HFFc6 (cell line): ENCODE measurements at places on chromosomes 11 and 22. TPM values are rescaled to one million over a fixed set of nuclear protein-coding genes. Genes with fewer than 3 reads are reported as not detected.

SERPING1 gene
- 0.19 to 0.37 TPM (median 0.32 TPM) in 3 replicates for total RNA-seq

FGF4 gene
- not detected in 2 replicates for total RNA-seq

KRTAP5-8 gene
- not detected in 3 replicates for total RNA-seq

ARHGAP8 gene
- not detected in 3 replicates for total RNA-seq

CSF2RB gene
- total RNA-seq, result 0.50 to 2.7 TPM (median 0.80 TPM) in 3 replicates

CRYBB2 gene
- total RNA-seq, result 0.30 to 0.51 TPM in 2 of 3 replicates, not detected in the other

ANO1 gene
- not detected in 3 replicates for total RNA-seq

DNA sequence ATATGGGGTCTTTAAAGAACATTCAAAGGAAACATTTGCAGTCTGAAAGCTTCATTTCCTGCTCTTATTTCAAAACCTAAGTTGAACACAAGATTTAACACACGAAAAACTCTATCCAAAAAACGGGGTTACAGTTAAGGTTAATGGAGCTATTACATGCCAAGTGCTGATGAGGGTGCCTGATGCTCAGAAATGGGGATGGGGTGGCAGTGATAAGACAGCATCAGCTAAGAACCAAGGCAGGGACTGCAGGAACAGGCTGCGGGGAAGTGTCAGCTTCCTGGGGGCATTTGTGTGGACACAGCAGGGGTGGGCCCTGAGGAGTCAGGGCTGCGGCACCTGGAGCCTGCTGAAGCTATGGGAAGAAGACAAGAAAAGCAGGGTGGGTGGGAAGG, 12.2 kb downstream of the DGCR2 start:
- no peak for DNase-seq
- H3K4me1 ChIP-seq, result peaks cover 38% of the 10 kb centered on the region
- no peaks in the 10 kb centered on the region; the same call in 1 of the 2 replicates for H3K27me3 ChIP-seq
- H3K4me3 ChIP-seq, result no peak overlapping the region
- no peak overlapping the region; the same call in 1 of the 2 replicates for H3K27ac ChIP-seq

GRCh38 chr11:112316971-112317370, 56.3 kb upstream of the PLET1 start:
- peaks cover 61% of the 10 kb centered on the region for H3K4me1 ChIP-seq
- H3K36me3 ChIP-seq, result peaks cover 20% of the 10 kb centered on the region
- peaks cover 2% of the 10 kb centered on the region; the same call in 1 of the 2 replicates for H3K27me3 ChIP-seq
- H3K27ac ChIP-seq, result peak overlapping the region; percentile 86

- H3K4me3 ChIP-seq, result no peak overlapping the region
- H3K4me1 ChIP-seq, result peaks cover 14% of the 10 kb centered on the region
- H3K36me3 ChIP-seq, result peaks cover 11% of the 10 kb centered on the region
- no peak overlapping the region for H3K27ac ChIP-seq
- no peaks in the 10 kb centered on the region for H3K27me3 ChIP-seq
- no peak for DNase-seq
These were observed 23.6 kb downstream of the NPAT start for GRCh38 chr11:108198833-108199232.

GRCh38 chr22:48600681-48601080, 1227.0 kb downstream of the BRD1 start:
- no peaks in the 10 kb centered on the region; the same call in none of the 2 replicates for H3K27me3 ChIP-seq
- no peaks in the 10 kb centered on the region for H3K4me1 ChIP-seq
- DNase-seq, result no peak
- H3K36me3 ChIP-seq, result peaks cover 14% of the 10 kb centered on the region
- H3K4me3 ChIP-seq, result no peak overlapping the region

DNA sequence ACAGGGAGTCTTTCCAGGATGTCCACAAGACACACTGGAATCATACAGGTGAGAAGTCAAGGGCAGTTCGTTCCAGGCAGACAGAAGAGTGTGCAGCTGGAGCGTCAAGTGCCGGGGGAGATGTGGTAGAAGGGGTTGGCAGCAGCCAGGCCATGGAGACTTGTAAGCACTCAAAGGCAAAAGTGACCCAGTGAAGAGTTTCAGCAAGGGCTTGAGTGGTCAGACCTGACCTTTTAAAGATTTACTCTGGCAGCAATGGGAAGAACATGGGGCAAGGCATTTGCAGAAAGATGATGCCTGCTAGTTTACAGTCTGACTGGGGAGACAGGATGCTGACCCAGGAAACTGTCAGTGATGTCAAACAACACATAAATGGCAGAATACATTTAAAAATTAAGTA, 29.0 kb downstream of the P4HA3 start:
- H3K4me1 ChIP-seq, result peaks cover 24% of the 10 kb centered on the region
- no peaks in the 10 kb centered on the region; the same call in 1 of the 2 replicates for H3K27me3 ChIP-seq
- no peak for DNase-seq
- no peaks in the 10 kb centered on the region for H3K36me3 ChIP-seq
- H3K27ac ChIP-seq, result no peak overlapping the region

GRCh38 chr11:74256378-74257133, 54.9 kb downstream of the P4HA3 start:
- peaks cover 3% of the 10 kb centered on the region; the same call in 1 of the 2 replicates for H3K27me3 ChIP-seq
- H3K4me1 ChIP-seq, result peaks cover 29% of the 10 kb centered on the region
- no peak for DNase-seq
- H3K27ac ChIP-seq, result no peak overlapping the region
- H3K4me3 ChIP-seq, result no peak overlapping the region

DNA sequence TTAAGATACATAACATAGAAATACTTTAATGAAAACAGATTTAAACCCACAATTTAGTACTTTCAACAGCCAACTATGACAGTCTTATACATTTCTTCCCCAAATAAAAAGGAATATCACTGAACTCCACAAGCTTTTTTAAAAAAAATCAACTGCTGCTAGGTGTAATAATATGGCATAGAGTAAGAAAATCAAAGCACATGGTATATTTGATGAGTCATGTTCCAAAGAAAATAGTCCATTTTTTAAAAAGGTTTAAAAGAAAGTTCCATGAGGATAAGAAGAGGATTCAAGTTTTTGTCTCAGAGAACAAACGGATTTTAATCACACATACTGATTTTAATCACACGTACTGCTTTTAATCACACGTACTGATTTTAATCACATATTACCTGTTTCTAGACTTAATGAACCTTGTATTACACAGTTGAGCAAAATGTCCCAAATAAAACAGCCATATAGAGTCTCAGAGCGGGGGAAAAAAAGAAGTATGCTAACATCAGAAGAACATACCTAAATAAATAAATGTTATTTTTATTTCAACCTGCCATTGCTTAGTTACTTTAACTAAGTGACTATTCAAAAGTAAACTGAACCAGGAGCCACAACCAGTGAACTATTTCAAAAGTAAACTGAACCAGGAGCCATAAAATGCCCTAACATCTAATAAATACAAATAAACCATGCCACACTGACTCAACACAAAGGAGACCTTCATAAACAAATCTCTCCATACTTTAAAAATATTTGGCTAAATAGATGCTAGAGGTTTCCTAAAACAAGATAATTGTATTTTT, 198.4 kb downstream of the SBF2 start:
- H3K27ac ChIP-seq, result peak overlapping the region; percentile 36; the same call in 1 of the 2 replicates
- no peaks in the 10 kb centered on the region for H3K27me3 ChIP-seq
- peaks cover 15% of the 10 kb centered on the region for H3K4me1 ChIP-seq
- no peak overlapping the region for H3K4me3 ChIP-seq

DNA sequence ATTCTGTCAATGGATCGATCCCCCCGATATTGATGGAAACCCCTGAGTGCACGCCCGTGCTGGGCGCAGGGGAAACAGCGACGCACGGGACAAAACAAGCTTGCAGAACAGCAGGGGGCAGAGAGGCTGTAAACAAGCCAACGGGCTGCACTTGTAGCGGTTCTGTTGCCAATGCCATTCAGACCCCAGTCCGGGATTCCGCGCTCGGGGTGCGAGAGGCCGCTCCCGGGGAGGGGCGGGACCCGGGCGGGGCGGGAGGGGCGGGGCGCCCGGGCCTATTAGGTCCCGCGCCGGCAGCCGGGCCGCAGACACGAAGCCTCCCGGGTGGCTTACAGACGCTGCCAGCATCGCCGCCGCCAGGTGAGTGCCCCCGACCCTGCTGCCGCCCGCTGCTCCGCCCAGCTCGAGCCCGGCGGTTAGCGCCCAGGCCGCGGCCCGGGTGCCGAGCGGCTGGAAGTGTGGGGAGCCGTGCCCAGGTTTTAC, at the start of gene BIK:
Gene BIK (plus strand): TSS at position 307 of the 483 bp plus-strand sequence. CDS start 13,273 bp downstream, outside the sequence.
- no peaks in the 10 kb centered on the region for H3K4me1 ChIP-seq
- H3K27ac ChIP-seq, result no peak within 1 kb of the TSS
- H3K27me3 ChIP-seq, result peaks cover 32% of the 10 kb centered on the region

GRCh38 chr11:80698637-80699036, 1257.8 kb upstream of the TENM4 start:
- H3K27me3 ChIP-seq, result no peaks in the 10 kb centered on the region
- no peaks in the 10 kb centered on the region; the same call in 1 of the 2 replicates for H3K36me3 ChIP-seq
- DNase-seq, result no peak
- no peaks in the 10 kb centered on the region for H3K4me1 ChIP-seq
- H3K4me3 ChIP-seq, result no peak overlapping the region
- no peak overlapping the region for H3K27ac ChIP-seq

- H3K27me3 ChIP-seq, result no peaks in the 10 kb centered on the region
- no peak for DNase-seq
- H3K4me1 ChIP-seq, result no peaks in the 10 kb centered on the region
These were observed 84.8 kb downstream of the MICAL3 start for GRCh38 chr22:17939579-17939978.

DNA sequence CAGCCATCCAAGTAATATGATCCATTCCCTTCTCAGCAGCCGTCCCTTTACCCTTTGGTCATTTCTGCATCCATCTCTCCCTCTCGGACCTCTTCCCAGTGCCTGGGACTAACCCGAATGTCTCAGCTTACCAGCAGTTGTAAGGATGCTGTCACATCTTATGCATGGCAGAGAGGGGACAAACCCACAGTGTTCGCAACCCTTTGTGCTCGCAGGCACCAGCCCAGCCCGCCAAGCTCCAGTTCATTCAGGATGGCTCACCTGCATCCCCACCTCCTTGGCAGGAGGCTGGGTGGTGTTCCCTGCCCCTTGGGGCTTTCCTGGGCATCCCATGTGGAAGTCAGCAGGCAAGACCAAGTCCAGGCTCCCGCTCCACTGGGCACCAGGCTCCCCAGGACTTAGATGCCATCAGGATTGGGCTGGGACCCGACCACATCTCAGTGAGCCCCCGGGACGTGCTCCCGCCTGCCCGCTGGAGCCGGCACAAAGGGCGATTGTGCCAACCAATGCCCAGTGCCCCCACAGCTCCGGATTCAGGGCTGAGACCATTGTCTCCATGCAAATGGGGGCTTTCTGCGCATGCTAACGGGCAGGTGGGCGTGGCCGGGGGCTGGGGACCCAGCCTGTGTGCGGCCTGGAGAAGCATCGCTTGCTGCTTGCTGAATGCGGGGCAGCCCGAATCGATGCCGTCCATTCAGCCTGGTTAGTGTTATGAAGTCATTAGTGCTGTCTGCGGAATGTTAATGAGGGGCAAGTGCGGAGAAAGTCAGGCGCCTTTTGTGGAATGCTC, 108.6 kb downstream of the KCNQ1OT1 start:
- H3K4me3 ChIP-seq, result no peak overlapping the region
- no peak for DNase-seq
- H3K27ac ChIP-seq, result no peak overlapping the region
- no peaks in the 10 kb centered on the region for H3K4me1 ChIP-seq
- H3K27me3 ChIP-seq, result peaks cover 31% of the 10 kb centered on the region
- no peaks in the 10 kb centered on the region for H3K36me3 ChIP-seq

GRCh38 chr11:124799348-124800225, 619 bp downstream of the MSANTD2 start:
- H3K4me1 ChIP-seq, result peaks cover 41% of the 10 kb centered on the region
- H3K36me3 ChIP-seq, result no peaks in the 10 kb centered on the region
- no peak for DNase-seq
- H3K27me3 ChIP-seq, result no peaks in the 10 kb centered on the region
- peak overlapping the region; percentile 90 for H3K4me3 ChIP-seq
- H3K27ac ChIP-seq, result peak overlapping the region; percentile 95

GRCh38 chr11:73405146-73405510, 28.9 kb downstream of the RELT start:
- no peak overlapping the region for H3K27ac ChIP-seq
- H3K36me3 ChIP-seq, result peaks cover 17% of the 10 kb centered on the region; the same call in 1 of the 2 replicates
- no peak for DNase-seq
- H3K4me3 ChIP-seq, result no peak overlapping the region

DNA sequence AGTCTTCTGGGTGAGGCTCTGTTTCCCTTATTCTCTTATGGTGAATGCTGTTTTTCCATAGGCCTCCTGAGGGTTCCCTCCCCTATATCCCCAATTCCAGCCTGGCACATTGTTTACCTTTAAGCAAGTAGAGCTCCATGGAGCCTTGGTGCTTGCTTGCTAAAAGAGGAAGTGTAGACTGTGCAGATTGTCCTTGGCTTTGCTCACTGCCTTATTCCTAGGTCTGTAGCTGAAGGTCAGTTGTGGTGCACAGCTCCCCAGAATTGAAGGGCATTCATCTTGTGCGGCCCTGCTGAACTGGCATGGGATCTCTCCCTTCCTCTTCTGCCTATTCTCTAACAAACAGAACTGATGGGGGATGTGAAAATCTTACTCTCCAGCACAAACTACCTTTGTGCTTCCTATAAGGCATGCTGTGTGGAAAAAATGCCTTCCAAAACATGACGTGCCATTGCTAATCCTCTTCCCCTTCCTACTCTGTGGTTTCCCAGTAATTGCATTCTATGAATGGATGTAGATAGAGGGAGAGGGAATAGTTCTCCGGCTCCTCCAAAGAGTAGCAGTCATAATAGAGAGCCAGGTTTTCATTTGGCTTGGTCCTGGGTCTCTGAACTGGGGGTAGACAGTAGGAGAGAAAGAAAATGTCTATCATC, 34.2 kb upstream of the PLET1 start:
- H3K27me3 ChIP-seq, result no peaks in the 10 kb centered on the region; the same call in 1 of the 2 replicates
- DNase-seq, result no peak
- peaks cover 54% of the 10 kb centered on the region for H3K4me1 ChIP-seq

GRCh38 chr11:32630844-32631243, 47.2 kb downstream of the EIF3M start:
- no peaks in the 10 kb centered on the region for H3K36me3 ChIP-seq
- no peak overlapping the region for H3K27ac ChIP-seq
- DNase-seq, result no peak

DNA sequence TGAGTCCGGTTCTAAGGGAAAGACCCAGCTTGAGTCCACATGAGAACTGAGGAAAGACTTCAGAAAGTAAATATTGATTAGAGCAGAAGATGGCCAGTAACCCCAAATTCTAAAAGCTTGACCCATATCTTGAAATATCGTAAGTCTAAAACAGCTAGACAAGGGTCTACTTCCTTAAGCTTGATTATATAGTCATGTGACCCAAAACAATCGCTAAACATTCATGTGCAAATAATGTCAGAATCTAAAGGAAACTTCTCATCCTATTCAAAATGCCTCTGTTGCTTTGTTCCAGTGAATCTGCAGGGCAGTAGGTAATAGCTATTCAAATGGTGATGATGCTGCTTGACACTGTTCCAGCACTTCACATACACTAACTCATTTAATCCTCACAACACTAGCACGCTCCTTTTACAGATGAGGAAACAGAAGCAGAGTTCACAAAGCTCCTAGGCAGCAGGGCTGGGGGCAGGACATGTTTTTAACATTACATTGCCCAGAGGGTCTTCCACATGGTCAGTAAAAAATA, 52.6 kb downstream of the TCF20 start:
- H3K27ac ChIP-seq, result no peak overlapping the region
- H3K36me3 ChIP-seq, result peaks cover 15% of the 10 kb centered on the region; the same call in 1 of the 2 replicates
- no peak for DNase-seq

DNA sequence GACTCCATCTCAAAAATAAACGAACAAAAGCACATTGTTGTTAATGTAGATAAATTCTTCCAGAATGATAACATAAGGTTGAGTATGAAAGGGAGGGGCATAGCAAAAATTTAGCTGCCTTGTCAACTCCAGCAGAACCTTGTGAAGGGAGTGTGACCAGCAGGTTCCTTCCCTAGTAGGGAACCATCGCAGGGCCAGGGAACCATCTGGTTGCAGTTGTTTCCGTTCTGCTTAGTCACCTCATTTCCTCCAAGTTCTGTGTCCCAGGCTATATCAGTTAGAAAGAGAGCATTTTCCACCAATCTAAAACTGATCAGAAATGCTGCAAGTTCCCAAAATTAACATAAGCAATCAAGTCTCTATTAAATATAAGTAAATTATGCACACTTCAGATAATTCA, 126.7 kb upstream of the BLID start:
- H3K4me3 ChIP-seq, result no peak overlapping the region
- H3K36me3 ChIP-seq, result peaks cover 9% of the 10 kb centered on the region
- H3K4me1 ChIP-seq, result peaks cover 10% of the 10 kb centered on the region
- H3K27ac ChIP-seq, result no peak overlapping the region
- DNase-seq, result no peak
